ENCODE measurements at places on chromosomes 3 and 15.

- no peak for DNase-seq
These were observed 607.1 kb upstream of the BCHE start for GRCh38 chr3:166444336-166444735.

DNA sequence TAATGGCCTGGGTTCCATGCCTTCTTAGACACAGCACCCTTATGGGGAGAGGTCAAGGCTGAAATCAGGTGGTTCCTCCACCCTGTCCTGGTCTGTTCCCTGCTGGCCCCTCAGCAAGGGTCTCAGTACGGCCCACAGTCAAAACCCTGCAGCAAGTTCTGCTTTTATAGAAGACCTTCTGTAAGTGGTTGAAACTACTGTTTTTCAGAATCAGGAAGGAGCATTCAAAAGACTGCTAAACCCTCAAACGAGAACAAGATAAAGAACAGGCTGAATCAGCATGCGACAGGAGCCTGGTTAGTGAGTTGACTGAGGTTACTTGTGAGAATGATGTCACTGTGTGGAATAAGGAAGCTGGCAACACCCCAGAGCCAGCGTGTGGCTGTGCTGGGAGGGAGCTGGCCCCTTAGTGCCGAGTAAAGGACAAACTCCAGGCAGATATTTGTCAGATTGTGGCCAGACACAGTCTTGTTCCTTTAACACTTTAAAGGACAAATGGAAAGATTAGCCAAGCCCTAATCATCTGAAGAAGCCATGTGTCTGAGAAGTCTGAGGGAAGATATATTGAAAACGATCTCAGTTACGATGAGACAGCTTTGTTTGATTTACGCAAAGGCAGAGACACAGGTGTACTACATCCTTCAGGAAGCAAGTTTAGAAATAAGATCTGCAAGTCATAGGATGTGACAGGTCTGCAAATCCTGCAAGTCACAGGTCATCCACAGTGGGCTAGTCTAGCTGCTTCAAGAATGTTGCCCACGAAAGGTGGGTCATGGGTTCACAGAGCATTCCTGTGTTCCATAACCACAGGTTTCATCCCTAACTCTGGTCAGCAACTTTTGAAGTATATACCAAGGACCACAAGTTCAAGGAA, 54.0 kb downstream of the B3GNT5 start:
- DNase-seq, result no peak

- DNase-seq, result no peak
These were observed 57.5 kb upstream of the SIN3A start for GRCh38 chr15:75508840-75509532.

DNA sequence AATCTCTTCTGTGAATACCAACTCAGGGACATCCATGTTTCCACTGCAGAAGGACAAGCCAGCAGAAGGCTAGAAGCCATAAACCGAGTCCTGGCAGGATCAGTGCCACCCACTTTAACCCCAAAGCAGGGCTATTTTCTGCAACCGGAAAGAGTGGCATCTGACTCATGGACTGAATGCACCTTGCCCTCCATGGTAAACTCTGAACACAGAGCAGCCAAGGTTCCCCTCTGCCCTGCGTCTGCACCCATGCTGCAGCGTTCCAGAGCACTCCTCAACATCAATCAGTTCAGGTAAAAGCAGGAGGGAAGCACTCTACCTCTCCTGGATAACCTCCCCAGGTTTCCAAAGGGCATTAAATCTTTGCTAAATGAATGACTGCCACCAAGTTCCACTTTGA, 801 bp upstream of the NGRN start:
- DNase-seq, result no peak

DNA sequence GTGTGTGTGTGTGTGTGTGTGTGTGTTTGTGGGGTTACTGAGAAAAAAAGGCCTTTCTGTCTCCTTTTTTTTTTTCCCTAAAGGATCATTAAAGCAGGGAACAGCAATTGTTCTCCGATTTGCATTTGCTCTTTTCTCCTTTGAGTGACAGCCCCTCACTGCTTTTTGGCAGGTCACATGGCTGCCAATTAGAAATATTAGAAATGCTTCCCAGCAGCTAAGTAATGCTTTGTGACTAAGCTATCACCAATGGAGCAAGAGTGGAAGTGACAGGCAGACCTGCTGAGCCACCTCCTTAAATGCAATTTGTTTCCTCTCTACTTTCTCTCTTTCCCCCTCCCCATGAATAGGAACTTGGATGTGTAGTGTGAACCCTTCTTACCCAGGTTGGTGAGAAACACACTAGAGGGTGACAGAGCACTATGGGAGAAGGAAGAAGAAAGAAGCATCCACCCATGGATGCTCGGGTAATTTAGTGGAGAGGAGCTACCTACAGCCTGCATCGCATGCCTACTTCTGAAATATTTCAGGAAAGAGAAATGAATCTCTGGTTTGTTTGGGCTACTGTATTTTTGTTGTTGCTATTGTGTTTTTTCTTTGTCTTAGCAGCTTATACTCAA, 165.2 kb upstream of the PDZRN3 start:
- DNase-seq, result no peak

DNA sequence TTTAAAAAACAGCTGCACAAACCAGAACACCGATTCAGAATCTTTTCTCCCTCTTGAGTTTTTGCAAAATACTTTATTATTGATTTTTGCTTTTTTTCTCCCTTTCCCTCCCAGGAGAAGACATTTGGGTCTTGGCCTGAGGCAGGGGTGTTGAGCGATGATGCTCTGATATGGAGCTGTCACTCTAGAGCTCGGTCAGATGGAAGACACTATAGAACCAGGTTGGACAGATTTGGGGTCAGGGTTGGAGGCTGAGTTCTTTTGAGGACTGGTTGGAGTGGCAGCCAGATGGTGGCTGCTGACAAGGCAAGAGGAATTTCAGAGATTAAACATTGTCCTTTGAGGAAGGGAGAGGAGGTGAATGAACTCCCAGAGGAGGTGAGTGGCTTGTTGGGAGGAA, 16.9 kb downstream of the CDAN1 start:
- DNase-seq, result no peak

DNA sequence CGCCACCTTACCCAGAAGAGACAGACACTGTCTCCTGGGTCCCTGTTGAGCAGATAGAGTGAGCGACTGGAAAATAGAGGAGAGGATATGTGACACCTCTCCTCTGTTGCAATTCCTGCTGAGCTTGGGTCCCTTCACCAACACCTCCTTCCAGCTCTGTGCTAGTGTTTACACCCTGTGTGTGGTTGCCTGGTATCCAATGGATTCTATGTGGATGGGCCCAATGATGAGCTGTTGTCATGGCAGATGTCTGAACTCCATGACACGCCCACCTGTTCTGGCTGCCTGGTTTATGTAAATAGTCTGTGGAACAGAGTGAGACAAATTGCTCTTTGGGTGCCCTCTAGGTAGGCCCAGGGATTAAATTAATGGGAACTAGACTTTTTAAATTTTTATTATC, 23.7 kb downstream of the RBM5 start:
- DNase-seq, result no peak

DNA sequence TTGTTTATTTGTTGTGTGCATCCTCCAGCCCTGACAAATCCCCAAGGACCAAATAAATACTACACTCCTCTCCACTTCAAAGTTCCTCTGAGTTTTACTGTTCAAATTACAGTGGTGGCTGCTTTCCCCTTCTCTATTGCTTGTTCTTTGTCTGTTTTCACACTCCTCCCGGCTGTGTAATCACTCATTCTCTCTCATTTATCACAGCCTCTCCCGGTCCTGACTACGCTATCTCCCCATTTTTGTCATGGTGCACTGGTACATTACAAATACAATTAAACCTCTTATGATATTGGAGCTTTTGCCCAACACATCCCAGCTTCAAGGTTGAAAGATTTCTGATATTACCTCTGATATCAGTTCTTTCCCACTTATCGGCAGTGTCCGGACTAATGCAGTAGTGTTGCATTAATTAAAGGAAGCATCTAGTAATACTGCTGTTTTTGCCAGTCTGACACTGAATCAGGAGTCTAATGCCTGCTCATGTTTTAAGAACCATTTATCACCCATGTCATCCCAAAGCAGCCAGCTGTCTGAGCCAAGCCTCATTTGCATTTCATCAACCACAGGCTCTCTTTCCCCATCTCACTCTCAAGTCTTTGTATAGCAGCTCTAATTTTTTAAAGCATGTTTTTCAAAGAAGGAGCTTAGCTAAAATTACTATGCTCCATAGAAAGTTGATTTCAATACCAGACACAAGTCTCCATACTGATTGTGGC, 740.5 kb downstream of the ROBO2 start:
- no peak for DNase-seq

DNA sequence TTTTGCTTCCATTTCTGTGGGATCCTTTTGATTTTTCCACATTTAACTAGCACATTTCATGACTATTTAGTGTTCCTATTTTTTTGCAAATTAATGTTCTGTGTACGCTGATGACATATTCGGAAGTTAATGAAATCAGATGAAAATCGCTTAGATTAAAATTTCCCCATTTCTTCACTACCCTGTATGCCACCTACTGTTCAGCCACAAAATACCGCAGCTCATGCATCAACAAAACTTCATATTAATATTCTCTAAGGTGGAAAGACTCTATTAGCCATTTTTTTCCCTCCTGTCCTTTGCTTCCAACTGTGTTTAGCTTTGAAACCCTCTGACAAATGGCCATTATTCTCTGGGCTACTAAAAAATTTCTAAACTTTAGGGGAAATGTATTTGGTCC, 300.6 kb downstream of the MECOM start:
- DNase-seq, result no peak

DNA sequence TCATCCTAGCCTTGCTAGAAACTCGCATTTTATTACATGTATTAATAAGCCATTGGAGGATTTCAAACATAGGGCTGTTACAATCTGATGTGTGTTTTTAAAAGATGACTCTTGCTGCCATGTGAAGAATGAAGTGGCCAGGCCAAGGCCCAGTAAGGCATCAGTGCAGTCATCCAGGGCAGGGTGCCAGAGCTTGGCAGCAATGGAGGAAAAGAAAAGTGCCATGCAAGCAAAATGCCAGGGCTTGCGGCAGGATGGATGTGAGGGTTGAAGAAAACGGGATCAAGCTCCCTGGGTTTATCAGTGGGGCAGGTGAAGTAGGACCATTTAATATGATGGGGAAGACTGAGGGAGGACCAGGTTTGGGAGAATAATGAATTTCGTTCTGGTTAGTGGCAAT, 183.6 kb downstream of the MINAR1 start:
- DNase-seq, result no peak

- no peak for DNase-seq
These were observed 9.1 kb downstream of the RASL12 start for GRCh38 chr15:65058394-65059368.

DNA sequence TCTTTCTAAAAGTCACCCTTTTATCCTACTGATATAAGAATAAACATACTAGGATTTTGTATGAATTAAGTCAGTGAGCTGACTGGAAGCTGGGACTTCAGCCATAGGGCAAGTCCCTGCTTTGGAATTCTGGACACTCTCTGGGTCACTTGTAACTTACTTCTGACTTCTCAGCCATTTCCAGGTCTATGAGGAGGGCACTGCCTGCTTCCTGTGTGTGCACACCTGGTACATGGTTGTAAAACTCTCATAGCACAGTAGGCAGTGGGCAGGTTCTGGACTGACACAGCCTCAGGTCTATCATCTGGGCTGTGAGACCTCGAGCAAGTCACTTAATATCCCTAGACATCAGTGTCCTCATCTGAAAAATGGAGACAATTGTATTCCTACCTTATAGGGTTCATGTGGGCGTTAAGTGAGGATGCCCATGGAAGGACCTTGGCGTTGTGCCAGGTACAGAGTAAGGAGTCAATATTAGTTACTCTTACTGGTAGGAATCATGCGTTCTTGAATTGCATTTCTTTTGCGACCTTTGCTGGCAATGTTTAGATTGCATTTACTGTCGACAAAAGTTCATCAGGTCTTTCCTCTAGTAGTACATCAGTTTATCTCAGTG, 27.5 kb upstream of the TGM5 start:
- DNase-seq, result no peak

DNA sequence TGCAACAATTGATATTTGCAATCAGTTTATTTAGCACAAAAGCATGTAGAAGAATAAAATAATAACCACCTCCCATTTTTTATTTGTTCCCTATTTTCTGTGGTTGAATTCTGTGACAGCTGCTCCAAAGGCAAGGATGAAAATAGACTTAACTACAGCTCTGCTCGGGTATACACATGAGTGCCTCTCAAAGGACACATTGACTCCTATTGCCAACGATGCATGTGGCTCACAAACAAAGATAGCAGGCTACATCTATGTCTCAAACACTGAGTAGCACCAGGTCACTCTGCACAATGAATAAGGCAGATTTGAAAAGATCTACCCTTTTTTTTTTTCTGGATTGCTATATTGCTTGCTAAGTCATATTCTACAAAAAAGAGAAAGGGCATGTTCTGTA, 612.9 kb downstream of the ROBO1 start:
- no peak for DNase-seq

DNA sequence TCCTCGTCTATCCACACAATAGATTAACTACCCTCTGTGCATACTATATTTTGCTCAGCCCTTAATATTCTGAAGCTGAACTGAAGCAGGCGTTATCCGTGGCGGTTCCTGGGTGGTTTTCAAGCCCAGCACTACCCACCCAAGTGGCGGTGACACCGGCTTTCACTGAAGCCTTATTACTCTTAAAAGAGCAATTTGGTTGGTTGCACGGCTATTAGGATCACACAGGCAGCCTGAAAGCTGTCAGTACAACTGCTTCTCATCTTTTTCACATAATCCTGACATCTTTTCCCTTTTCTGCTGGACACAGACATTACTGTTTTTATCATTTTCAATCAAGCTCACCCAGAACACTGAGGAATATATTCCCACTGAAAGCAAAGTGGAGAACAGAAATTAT, 525.3 kb upstream of the ZNF717 start:
- DNase-seq, result no peak

DNA sequence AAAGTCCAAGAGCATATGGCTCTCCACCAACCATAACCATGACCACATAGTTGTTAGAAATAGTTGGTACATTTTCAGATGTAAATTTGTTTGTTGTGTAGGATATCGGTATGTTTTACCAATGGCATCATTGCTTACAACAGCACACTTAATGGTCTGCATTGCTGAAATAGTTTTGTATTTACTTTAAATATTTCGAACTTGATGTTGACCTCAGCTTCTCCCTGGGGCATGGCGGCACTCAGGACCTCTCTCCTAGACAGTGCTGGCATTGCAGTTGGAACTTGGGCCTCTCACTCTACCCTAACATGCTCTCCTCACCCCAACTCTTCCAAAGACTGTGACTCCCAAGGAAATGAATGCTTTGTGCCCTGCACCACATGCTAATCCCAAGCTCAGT, 5.0 kb downstream of the SLC22A13 start:
- DNase-seq, result no peak

DNA sequence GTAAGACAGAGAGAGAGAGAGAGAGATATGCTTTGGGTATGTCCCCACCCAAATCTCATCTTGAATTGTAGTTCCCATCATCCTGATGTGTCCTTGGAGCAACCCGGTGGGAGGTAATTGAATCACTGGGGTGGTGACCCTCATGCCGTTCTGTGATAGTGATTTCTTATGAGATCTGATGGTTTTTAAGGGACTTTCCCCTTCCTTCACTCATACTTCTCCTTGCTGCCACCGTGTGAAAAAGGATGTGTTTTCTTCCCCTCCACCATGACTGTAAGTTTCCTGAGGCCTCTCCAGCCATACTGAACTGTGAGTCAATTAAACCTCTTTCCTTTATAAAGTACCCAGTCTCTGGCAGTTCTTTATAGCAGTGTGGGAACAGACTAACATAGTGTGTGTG, 60.3 kb downstream of the EOMES start:
- DNase-seq, result no peak

- no peak for DNase-seq
These were observed 307.8 kb upstream of the TPRG1 start for GRCh38 chr3:188863999-188864406.

- no peak for DNase-seq
These were observed 21.2 kb downstream of the TFG start for GRCh38 chr3:100730524-100730923.

GRCh38 chr3:42762046-42762724, 10.9 kb downstream of the CCDC13 start:
- no peak for DNase-seq
